Activated T-cell treated with anti-CD3 and anti-CD28 coated beads, Interleukin-2, amount 50 U/mL, for 72 hours (primary cell): ENCODE measurements at places on chromosomes 16 and 17.

GRCh38 chr17:64378890-64379354, 11.7 kb downstream of the PECAM1 start:
- no peak for DNase-seq

GRCh38 chr16:67449336-67449735, 18.4 kb downstream of the HSD11B2 start:
- DNase-seq: no peak

DNA sequence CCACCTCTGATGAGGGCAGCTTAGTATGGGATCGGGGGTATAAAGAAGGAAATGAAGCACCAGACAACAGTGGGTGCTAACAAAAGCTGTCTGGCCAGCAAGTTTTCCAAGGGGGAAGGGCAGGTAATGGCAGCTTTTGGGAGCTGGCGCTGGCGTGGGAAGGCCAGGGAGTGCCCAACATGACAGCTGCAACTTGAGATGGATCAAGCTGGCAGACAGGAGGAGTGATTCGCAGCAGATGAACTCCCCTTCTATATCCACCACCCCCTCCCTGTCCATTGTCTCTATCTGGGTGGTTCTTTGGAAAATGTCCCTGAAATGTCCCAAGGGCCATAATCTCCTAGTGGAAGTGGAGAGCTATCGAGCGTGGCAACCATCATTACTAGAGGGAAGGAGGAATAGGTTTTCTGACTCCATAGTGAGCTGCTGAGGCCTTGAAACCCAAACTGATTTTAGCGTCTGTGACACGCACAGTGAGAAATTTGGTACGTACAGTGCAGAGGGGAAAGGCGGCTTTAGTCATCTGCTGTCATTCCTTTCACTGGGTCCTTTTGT, 4.8 kb upstream of the INPP5K start:
- DNase-seq: no peak

- no peak for DNase-seq
These were observed 30.1 kb downstream of the NLRC3 start for GRCh38 chr16:3546986-3547682.

DNA sequence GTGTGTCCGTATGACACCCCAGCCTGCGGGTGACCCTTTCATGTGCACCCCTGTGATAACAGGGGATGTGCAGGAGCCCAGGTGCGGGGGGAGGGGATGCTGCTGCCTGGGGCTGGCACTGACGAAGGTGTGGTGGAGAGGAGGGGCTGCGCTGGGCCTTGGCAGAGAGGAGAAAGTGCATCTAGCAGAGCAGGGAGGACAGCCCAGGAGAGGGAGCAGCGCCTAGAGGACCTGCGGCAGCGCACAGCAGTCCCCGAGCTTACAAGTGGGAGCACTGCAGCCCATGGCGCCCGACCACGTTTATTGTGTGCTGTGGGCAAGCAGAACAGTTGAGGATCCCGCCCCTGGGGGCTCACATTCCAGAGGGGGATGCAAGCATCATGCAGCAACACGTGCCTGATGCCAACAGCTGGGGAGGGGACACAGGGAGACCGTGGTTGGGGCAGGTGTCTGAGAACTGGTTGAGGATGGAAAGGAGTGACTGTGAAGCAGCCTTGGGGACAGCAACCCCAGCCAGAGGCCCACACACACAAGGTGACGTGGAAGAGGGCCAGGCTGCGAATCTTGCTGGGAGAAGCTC, 10.9 kb upstream of the SLC7A5 start:
- no peak for DNase-seq

DNA sequence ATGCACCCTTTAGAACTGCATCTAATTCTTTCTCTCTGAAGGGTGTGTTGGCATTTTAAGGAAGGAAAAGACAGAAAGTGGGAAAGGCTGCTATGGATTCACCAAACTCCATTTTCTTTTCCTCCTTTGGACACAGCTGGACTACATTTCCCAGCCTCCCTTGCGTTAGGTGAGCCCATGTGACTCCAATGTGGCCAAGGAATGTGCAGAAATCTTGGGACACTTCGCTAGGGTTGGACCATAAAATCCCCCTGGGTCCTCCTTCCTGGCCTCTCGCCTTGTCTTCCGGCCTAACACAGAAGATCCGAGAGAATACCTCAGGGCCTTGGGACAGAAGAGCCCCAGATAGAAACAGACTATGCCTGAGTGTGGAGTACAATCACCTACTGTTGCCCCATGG, 56.3 kb downstream of the ABCC12 start:
- no peak for DNase-seq

- no peak for DNase-seq
These were observed 5.0 kb upstream of the TIMP2 start for GRCh38 chr17:78929908-78930775.

DNA sequence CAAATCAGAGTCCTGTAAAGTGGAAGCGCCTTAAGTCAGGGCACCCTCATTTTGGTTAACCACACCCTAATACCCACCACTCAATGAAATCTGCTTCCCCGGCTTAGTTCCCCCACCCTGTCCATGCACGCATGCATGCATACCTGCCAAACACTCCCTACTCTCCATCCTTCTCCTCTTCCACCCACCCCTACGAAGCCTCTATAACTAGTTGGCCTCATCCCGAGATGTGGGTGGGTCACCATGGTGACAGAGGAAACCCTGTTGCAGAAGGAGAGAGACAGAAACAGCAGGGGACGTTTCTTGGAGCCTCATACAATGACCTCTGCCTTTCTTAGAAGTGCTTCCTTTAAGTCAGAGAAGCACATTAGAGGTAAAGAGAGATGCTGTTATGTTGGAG, 46.8 kb upstream of the DNAH9 start:
- no peak for DNase-seq

- DNase-seq: no peak
These were observed 85.9 kb downstream of the STXBP4 start for GRCh38 chr17:55054429-55054828.

GRCh38 chr17:59366040-59366757, 34.7 kb downstream of the YPEL2 start:
- DNase-seq: no peak

GRCh38 chr16:60405286-60405685, 1631.0 kb downstream of the CDH8 start:
- DNase-seq: no peak

DNA sequence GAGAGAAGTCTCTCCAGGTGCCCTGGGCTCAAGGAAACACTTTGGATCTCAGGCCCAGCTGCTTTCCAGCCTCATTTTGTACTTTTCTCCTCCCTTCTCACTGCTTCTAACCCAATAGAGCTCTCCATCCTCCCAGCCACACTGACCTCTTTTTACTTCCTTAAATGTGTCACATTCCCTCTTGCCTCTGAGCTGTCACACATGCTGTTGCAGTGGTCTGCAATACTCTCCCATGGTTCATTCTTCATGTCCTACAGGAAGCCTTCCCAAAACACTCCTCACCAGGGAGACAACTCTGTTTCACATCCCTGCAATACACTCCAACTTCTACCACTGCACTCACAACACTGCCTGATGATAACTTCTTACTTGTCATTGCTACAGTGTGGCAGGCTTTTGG, 242.1 kb upstream of the DYNLRB2 start:
- no peak for DNase-seq

DNA sequence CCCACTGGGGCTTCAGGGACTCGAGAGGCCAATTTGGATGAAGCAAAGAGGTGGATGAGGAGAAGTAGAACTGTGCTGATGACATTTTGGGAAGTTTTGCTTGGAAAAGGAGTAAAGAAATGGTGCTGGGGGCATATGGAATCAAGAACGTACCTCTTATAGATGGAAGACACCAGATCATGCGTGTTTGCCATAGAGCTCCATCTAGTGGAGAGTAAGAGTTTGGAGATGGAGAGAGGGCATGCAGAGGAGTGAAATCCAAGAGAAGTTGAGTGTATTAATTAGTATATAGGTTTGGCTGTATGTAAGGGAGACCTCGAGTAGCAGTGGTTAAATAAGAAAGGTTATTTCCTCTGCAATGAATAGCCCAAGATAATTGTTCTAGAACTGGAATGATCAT, 56.0 kb downstream of the SHISA6 start:
- no peak for DNase-seq

- no peak for DNase-seq
These were observed 152.7 kb upstream of the CDH11 start for GRCh38 chr16:65274566-65274965.

DNA sequence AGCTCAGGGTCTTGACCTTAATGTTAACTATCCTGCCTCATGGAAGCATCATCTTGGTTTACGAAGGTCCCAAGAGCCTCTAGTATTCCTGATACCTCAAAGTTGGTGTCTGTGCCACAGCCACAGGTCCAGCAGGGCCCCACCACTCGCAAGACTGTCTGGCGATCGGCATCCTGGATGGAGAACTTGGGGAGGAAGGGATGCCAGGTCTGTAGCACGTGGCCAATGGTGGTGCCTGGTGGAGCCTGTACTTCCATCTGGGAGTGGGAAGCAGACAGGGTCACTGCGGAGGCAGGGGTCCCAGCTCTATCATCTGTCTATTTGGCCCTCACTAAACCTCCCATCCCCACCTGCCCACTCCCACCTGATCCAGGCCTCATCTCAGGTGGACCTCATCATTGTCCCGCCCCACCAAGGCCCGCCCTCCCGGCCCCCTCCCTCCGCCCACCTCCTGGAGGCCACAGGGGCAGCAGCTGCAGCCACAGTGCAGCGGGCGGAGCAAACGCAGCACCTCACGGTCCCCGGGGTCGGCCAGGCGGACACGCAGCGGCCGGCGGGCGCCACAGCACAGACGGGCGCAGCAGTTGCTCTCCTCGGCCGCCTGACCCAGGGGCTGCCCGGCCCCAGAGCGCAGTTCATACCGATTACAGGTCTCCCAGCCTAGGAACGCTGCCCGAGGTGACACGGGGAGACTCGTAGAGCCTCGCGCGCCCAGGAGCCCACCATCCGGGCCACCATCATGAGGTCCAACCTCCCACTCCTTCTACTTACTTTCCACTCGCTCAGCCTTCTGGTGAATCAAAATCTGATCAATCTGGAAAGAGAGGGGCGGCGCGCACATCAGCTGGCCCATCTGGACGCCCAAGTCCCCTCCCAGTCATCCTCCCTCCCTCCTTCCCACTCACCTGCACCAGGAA, 1.4 kb downstream of the PLSCR3 start:
- DNase-seq: no peak

DNA sequence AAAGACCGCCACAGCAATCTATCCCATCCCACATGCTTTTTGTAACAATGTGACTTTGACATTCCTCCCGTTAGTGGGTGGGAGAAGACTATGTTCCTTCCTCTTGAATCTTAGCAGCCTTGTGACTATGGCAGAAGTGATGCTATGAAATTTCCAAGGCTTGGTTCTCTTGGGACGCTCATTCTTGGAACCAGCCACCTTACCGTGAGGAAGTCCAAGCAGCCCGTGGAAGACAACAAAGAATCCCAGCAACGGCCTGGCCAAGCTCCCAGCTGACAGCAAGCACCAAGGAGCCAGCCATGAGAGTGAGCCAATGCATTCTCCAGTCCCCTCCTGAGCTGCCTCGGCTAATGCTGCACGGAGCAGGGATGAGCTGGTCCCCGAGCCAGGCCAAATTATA, 62.3 kb downstream of the VPS53 start:
- no peak for DNase-seq

DNA sequence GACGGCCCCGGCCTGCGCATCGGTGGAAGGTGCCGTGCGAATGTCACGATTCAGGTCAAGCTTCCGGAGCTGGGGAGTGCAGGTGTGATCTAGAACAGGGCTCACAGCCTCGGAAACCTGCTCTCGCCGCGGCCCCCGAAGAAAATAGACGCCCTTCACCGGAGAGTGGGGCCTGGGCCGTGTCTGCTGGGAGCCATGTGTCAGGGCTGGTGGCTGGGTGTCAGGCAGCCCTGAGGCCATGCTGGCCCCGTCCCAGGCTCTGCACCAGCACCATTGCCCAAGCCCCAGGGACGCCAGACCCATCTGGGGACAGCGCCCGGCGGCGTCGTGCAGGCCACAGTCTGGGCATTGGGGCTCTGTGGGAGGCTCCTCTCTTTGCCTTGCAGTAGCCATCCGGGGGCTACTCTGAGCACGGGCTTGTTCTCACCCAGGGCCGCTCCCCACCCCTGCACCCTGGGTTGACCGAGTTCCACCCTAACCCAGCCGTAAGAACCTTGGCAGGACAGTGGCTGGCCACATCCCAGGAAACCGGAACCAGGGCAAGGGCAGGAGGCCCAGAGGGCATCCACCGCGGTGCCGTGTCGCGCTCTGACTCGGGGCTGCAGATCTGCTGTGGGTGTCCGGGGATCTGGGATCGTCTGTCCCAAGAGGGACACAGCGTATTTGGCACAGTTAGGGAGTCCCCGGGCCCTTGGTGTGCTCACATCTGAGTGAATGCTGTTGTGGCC, 5.3 kb upstream of the NUDT16L1 start:
- DNase-seq: no peak

DNA sequence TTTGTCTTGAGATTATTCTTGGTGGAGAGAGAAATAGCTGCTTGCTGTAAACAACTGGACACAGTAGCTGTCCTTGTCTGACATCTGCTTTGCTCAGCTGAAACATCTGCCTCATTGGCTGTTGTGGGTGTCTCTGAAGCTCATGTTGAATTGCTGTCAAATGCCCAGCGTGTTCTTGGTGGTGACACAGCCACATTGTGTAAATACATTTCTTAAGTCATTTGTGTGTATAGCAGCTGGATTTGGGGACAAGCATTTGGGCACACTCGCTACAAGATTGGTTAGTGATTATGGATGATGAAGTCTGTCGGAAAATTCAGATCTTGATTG, 5.3 kb downstream of the FAM234A start:
- no peak for DNase-seq

GRCh38 chr17:37699285-37699973, 45.4 kb downstream of the HNF1B start:
- no peak for DNase-seq

DNA sequence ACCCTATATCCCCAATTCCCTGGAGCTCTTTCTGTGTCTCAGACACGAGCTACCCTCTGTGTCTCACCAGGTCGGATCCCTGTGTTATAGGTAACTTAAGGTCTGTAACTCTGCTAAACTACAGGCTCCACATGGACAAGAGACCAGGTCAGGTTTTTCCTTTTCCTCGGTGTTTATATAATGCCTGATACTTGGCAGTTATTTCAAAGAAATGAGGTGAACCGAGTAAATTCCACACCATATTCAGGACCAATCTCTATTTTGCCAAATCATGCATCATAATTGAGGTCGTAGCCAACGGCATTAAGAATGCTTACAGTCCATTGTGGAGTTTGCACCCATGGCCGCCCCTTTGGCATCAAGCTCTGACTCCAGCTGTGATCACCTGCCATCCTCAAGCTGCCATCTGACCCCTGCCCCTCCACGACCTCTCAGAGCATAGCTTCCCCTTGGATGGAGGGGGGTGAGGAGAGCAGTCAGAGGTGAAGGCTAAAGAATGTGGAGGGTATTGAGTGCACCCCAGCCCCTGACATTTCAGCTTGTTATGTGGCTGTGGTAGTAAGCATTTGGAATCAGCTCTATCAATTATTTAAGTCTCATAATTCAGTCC, 434.7 kb upstream of the RBFOX1 start:
- DNase-seq: no peak
